CD4-positive, alpha-beta T cell treated with Interleukin-2 at 100 ng/mL for 4 hours (primary cell): ENCODE measurements at places on chromosomes 2 and 18.

GRCh38 chr2:69111076-69111475, 98.1 kb downstream of the ANTXR1 start:
- no peak for DNase-seq

DNA sequence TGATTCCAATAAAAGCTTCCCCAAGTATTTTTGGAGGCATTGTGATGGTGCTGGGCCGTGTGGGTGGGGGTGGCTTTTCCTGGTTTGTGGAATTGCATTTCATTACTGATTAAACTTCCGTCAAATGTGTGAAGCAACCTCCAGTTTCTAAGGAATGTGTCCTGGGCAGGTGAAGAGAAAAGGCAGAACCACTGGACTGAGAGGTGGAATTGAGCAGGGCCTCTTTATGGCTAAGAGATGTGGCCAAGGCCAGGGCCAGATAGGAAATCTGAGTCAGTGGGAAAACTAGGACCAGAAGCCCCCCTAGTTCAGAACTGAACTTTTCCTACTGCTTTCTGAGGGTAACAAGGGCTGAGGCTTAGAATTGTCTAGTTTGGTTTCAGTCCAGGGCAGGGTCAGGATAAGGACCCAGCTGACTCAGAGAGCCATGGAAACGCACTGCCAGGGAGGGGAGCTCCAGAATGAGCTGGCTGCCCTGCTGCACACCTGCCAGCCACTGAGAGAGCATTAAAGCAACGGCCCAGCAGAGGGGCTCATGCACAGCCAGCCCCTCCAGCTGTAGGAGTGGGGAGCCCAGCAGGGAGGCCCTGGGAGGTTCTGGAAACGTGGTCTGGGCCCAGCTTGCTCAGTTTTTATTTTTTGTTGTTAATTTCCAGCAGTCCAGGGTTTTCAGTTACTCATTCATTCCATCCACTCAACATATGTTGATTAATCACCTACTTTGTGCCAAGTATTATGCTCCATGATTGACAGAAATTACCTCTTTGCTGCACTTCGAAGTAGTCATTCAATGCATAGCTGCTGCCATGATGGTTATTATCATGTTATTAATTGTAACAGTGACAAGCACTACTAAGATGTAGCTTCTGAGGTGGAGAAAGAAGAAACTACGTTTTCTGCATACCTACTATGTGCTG, 156.1 kb downstream of the MSH2 start:
- no peak for DNase-seq

DNA sequence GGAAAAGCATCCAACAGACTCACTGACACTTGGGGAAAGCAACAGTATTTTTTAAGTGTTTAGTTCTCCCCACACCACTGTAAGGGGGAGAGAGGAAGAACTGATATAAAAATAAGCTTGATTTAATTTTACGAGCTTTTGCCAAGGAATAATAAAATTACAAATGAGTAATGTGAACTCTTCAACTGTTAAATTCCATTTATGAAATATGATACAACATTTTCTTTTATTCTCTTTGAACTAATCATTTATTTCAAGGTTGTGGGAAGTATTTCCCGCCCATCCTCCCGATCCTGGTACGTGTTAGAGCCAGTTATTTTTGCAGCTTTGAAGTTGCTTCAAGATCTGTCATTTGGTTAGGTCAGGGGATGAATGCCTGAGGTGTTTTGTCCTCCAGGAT, 35.2 kb downstream of the WDPCP start:
- no peak for DNase-seq

- DNase-seq = peak; percentile 34
Measured at GRCh38 chr2:127700527-127701192, 637 bp upstream of the SFT2D3 start.

GRCh38 chr2:85522090-85522647, 16.8 kb upstream of the MAT2A start:
- no peak for DNase-seq

DNA sequence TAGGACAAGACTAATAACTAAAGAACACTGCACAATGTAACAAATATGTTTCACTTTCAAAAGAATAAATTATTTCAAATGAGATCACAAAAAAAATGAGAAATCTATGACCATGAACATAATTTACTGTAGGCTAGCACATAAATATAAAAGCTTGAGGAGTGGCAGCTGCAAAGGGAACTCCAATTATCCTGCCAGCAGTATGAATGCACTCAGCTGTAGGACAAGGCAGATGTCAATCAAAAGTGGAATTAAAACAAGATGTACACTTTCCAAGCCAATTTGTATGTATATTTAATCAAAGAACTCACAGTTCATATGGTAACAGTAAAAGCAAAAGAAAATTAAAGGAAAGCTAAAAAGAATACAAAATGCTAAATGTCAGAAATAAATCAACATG, 76.6 kb upstream of the NCKAP5 start:
- no peak for DNase-seq

- DNase-seq = no peak
Measured at GRCh38 chr2:16442971-16443370, 222.7 kb downstream of the CYRIA start.

DNA sequence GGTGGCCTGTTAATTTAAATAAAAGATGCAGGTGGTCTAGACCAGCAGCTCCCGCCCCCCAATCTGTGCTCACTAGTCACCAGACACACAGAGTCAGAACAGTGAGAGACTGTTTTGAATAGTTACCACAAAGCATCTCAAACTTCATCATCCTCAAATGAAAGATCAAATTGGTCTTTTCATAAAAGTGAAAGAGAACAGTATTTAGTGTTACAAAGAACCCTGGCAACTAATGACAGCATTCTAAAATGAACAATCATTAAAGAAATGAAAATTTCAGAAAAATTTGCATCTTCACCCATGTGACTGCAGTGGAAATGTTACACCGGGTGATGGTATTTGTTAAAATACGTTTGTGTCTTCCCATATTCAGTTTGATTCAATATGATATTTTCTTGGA, 65.5 kb upstream of the PMAIP1 start:
- no peak for DNase-seq

DNA sequence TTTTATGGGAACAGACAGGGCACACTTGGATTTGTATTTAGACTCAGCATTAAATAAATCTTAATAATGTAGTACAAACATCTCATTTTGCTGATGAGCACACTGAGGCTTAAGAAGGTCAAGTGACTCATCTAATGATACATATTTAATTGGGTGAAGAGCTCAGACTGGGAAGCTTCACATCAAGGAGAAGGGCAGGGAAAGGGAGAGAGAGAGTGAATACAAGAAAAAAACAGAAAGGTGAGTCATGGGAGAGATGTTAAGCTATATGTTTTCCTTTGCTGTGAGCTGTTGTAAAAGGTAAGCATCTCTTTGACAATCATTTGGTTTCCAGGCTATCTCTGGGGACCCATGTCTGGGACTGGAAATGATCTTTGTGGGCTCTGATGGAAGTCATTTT, 277.8 kb downstream of the SETBP1 start:
- DNase-seq = no peak

GRCh38 chr2:196101325-196101991, 32.8 kb upstream of the DNAH7 start:
- peak; percentile 22 for DNase-seq

DNA sequence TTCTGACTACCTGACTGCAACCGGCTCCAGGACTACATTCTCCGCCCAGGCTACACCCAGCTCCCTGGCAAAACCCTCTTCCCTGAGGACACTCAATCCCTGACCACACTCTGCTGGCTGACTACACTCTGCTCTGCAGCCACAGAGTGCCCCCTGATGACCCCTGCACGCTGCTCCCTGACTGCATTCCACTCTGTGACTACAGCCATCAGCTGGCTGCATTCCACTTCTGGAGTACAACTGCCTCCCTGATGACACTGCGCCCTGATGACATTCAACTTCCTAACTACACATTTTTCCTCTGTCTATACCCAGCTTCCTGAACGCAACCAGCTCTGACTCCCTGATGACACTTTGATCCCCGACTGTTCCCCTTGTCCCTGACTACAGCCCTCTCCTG, 71.3 kb upstream of the NRXN1 start:
- no peak for DNase-seq

DNA sequence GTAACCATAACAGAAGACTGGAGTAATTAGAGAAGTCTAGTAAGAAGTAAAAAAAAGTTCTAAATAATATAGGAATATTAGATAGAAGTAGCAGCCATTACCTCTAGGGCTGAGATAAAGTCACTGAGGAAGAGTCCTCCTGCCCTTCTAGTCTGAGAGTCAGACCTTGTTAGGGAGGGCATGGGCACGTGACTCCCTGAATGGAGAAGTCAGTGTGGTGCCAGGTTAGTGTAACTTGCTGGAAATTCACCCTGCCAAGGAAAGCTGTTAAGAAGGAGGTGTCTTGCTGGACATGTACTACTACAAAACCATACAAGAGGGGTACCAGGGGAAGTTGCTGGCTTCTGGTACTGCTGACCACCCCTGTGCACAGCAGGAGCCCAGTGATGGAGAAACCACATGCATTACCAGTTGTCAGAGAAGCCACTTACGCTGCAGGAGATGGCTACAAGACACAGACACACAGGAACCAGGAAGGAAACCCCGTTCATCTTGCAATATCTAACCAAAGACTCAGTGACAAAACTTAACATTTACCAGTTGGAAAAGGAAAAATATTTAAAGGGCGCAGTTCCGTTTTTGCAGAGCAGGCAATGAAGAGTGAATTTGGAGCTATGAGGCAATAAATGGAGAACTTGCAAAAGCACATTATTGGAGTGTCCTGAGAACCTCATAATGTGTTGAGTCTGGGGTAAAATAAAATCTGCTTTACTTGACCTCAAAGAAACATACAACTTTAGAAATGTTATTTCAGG, 77.2 kb upstream of the TLK1 start:
- DNase-seq = no peak

DNA sequence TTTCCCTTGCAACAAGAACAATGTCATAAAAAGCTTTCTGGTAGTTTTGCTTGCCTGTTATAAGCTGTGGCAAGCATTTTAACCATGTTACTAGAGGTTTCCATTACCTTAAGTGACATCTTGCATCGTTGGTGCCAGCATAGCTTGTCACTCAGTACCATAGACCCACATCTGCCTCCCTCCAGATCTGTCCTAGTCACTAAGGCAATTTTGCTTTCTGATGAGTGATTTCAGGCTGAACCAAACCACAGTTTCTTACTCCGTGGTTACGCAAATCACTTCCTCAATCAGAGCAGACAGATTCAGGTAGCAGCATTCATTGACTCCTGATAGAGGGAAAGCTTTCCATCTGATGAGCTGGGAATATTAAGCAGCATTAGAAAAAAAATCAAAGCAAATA, 1057.5 kb upstream of the FAM98A start:
- DNase-seq = no peak

DNA sequence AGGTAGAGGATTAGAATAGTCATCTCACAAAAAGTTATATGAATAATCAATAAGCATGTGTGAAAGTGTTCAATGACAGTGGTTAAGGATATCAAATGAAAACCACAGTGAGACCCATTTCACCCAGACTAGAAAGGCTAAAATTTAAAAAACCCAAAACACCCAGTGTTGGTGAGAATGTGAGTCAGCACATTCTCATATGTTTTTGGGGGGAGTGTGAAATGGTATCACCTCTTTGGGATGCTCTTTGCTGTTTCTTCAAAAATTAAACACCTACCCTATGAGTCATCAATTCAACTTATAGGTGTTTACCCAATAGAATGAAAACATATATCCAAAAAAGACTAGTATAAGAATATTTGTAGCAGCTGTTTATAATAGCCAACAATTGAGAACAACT, 69.8 kb downstream of the MAP3K20 start:
- DNase-seq = peak; percentile 11

DNA sequence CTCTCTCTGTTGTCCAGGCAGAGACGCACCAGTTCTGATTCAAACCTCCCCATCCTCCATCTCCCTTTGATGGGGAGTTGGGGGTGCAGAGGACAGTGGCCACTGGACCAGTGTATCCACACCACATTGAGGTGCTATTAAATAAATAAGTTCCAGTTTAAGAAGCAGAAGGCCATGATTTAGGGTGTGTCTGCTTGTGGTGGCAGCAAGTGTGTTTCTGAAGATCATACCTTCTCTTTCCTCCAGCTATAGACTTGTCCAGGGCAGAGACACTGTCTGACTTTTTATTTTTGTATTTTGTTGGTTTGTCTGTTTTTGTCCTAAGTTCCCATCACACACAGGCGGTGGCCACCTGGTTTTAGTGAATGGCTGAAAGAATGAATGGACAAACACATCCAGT, 16.5 kb upstream of the INO80C start:
- DNase-seq = no peak

DNA sequence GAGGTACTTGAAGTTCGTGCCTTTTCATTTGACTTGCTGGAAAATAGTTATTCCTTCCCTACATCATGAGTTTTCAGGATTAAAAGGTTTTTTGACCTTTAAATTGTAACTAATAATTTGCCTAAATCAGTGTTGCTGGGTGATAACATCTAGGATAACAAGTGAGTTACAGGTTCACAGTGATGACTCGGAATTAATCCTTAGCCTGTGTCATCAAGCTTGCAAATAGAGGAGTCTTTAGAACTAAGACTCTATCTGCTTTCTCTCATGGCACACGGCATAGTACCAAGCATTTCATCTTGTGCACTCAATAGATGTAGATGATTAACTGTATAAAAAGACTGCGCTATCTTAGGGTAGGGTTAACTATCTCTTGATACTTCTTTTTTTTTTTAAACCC, 79.5 kb downstream of the CAMKMT start:
- DNase-seq = no peak

DNA sequence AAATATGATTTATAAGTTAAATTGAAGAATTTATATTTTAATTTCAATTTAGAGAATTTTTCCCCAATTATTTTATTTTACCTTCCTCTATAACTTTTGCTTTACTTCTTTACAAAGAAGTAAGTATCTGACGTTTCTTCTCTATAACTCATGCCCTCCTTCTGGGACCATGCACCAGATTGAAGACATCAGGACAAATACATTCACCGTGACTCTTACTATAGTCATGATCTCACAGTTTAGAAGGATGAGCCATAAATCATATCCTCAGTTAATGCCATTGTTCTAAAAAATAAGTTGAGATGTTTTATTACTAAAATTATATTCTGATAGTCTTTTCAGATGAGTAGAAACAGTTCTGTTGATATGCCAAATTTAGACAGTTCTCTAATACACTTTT, 279.3 kb downstream of the TMX3 start:
- DNase-seq = no peak

- no peak for DNase-seq
Measured at GRCh38 chr2:227822416-227823003, 8.9 kb downstream of the CCL20 start.

- DNase-seq = no peak
Measured at GRCh38 chr2:63066838-63067237, 16.2 kb downstream of the OTX1 start.

DNA sequence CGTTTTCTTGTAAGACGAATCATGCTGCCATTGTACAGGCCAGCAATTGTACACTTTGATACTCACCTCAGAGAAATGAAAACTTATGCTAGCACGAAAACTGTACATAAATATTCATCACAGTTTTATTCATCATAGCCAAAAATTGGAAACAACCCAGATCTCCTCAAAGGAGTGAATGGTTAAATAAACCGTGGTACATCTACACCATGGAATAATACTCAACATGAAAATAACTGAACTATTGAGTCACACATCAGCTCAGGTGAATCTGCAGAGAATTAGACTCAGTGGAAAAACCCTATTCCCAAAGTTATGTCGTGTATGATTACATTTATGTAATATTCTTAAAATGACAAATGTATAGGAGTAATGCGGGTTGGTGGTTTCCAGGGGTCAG, 251.0 kb upstream of the HDAC4 start:
- no peak for DNase-seq

GRCh38 chr2:200279857-200280256, 26.6 kb upstream of the SPATS2L start:
- no peak for DNase-seq
